ENCODE measurements at places on chromosomes 7 and 10.

DNA sequence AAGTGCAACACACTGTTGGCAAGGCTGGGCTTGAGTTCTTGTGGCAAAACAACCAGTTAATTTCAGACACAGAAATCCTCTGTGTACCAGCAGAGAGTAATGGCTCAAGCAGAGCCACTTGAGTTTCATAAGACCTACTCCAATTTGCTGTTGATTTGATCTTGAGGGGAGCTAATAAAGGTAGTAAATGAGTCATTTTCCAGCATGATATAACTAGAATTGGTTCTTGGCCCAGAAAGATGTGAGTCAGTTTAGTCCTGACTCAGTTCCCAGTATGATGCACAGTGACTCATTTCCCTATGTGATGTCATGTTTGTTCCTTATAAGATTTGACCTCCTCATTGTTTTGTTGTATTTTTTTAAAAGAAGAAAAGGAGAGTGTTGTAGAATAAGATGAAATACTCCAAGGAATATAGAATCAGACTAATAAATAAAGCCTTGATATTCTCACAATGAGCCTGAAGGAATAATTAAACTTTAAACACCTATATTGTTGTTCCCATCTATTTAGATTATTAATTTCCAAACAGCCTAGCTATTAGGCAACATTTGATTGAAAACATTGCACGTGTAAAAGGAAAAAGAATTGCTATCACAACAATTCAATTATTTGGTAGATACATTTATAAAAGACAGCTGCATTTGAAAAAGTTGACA is 186.2 kb downstream of the REEP3 start:
- DNase-seq: no peak

- no peak for DNase-seq
These were observed 68.1 kb downstream of the CNOT4 start for GRCh38 chr7:135441791-135442190.

- DNase-seq: no peak
These were observed 77.7 kb downstream of the ITGB8 start for GRCh38 chr7:20408467-20408826.

DNA sequence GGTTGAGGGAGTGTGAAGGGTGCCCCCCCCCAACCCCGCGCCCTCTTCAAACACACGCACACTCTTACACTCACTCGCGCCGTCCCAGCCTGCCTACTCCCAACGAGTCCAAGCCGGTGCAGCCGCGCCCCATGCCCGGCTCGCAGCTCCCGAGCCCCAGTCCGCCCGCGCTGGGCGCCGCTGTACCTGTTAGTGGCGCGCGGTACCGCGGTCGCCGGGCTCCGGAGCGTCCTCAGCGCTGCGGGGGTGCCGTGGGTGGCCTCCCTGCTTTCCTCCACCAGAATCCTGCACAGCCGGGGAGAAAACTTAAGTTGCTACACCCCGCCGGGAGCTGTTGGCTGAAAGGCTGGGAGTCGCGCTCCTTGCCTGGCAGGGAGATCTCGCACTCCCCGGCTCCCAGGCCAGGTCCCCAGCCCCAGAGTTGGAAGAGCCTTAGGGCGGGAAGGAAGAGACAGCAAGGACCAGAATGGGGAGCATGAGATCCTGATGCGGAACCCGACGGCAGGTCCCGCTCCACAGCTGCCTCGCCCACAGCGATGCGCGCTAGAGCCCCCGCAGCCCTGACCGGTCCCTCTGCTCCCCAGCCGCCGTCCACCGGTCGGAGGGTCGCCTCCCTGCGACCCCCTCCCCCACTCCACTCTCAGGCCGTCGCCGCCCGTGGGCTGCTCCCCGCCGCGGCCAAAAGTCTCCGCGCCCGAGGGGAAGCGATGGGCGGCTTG is 863 bp downstream of the ST8SIA6 start:
- DNase-seq: no peak

DNA sequence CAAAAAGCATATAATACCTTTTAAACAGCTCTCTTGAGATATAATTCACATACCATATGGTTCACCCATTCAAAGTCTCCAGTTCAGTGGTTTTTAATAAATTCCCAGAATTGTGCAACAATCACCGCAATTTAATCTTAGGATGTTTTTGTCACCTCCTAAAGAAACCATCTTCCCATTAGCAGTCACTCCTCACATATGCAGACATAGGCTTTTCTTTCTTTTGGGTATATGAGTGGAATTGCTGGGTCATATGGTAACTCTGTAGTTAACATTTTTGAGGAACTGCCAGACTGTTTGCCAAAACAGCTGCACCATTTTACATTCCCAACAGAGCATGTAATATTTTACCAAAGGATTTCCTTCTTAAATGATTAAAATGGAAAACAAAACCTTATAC is 57.0 kb downstream of the CC2D2B start:
- DNase-seq: no peak

DNA sequence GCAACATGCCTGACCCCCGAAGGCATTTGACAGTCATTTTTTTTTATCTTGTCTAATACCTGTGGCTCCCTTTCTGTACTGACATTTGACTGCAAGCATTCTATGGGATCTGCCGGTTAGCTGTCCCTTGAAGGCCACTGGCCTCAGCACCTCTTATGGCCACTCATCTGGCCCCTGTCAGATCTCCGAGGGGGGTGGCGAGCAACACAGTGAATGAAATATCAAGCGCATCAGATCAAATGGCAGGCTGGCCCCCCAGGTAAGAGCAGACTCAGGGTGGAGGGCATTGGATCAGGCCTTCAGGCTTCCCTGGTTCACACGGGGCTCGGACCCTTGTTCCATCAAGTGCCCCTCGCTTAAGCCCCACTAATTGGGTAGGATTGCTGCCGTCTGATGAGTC is 199.6 kb upstream of the MKI67 start:
- no peak for DNase-seq

GRCh38 chr7:15780271-15780670 is 93.8 kb upstream of the MEOX2 start:
- DNase-seq: no peak

DNA sequence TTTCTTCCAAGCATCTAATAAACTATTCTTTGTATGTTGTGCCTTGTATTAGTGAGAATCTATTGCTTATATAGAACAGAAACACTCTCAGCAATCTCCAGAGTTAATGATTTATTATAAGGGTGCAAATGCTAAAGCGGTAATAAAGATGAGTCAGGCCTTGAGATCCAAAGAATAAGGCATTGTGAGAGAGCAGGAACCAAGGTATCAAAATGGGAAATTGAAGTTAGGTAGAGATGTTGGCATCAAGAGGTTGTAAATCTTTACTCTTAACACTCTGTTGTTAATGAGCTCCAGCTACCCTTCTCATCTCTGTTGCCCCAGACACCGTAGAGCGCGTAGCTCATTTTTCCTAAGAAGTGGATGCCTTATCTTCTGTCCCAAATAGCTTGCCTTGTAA is 375.2 kb downstream of the ARL4A start:
- DNase-seq: no peak

DNA sequence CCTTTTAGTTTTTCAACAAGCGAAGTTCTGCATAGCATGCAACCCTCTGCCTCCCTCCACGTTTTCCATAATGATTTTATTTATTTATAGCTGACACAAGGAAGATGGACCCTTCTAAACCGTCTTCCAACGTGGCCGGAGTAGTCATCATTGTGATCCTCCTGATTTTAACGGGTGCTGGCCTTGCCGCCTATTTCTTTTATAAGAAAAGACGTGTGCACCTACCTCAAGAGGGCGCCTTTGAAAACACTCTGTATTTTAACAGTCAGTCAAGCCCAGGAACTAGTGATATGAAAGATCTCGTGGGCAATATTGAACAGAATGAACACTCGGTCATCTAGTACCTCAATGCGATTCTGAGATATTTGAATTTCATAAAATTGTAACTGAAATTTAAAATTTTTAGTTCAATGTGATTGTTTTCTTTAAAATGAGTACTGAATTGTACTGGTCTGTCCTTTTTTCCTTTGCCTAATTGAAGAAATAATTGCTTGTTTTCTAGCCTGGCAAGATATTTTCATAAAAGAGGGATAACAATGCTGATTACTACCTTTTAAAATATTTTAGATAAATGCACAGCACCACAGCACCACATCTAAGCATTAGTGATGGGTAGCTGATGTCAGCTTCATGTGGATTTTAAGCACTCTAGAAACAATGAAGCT is 41.5 kb upstream of the SLC39A12 start:
- no peak for DNase-seq

- no peak for DNase-seq
These were observed 108.1 kb upstream of the PCDH15 start for GRCh38 chr10:54909165-54909564.

- no peak for DNase-seq
These were observed 38.6 kb downstream of the NRP1 start for GRCh38 chr10:33295851-33296250.

DNA sequence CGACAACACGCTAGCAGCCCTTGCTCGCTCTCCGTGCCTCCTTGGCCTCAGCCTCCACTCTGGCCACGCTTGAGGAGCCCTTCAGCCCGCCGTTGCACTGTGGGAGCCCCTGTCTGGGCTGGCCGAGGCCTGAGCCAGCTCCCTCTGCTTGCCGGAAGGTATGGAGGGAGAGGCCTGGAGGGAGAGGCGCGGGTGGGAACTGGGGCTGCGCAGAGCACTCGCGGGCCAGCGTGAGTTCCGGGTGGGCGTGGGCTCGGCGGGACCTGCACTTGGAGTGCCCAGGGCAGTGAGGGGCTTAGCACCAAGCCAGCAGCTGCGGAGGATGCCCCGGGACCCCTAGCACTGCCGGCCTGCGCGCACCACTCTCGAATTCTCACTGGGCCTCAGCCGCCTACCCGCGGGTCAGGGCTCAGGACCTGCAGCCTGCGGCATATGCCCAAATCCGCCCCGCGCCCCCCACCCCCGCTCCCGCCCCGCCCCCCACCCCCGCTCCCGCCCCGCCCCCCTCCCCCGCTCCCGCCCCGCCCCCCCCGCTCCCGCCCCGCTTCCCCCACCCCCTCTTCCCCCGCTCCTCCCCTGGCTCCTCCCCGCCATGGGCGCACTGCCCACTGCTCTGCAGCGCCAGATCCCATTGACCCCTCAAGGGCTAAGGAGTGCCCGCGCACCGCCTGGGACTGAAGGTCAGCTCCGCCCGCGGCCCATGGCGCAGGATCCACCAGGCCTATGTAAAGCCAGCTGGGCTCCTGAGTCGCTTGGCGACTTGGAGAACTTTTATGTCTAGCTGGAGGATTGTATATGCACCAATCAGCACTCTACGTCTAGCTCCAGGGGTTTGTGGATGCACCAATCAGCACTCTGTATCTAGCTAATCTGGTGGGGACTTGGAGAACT is 15.9 kb upstream of the ACBD5 start:
- DNase-seq: no peak

- DNase-seq: no peak
These were observed 39.5 kb upstream of the FOXK1 start for GRCh38 chr7:4642468-4643203.

DNA sequence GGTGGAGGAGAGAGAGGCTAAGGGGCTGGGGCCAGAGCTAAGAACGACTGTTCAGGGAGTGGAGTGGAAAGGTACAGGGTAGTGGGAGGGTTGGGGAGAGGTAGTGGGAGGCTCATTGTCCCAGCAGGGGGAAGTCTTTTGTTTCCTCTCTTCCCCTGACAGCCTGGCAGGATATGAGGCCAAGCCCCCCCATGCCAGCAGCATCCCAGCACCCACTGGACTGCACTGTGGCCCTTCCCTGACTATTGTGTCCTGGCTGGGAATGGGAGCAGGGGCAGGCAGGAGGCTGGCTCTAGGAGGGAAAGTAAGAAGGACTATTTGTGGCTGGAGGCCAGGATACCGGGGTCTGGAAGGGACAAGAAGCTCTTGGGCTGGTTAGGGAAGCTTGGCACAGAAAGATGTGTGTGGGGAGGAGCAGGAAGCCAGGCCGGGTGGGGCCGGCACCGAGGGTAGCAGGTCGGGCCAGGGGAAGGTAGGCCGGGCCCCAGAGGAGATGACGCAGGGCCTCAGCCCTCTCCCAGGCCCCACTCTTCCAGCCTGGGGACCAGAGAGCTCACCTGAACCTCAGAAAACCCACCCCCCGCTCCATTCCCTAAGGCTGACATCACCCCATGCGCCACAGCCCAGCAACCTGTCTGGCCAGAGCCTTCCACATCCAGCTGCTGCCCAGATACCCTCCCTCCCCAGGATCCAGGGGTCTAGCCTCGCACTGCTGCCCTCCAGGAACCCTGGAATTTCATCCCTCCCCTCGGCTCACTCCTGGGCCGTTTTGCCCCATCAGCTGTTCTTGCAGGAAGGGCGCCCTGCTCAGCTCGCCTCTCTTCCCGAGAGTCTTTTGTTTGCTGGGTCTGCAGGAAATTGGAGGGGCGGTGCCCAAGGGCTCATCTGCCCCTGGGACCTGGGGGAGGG is 8.8 kb upstream of the EPHB4 start:
- DNase-seq: no peak

GRCh38 chr10:113557424-113557862 is 4.6 kb downstream of the HABP2 start:
- no peak for DNase-seq

- DNase-seq: no peak
These were observed 20.8 kb downstream of the LAT2 start for GRCh38 chr7:74230446-74231231.

- no peak for DNase-seq
These were observed 74.9 kb downstream of the VWC2 start for GRCh38 chr7:49848211-49848841.

- no peak for DNase-seq
These were observed 18.7 kb downstream of the KIFBP start for GRCh38 chr10:69007260-69007659.

DNA sequence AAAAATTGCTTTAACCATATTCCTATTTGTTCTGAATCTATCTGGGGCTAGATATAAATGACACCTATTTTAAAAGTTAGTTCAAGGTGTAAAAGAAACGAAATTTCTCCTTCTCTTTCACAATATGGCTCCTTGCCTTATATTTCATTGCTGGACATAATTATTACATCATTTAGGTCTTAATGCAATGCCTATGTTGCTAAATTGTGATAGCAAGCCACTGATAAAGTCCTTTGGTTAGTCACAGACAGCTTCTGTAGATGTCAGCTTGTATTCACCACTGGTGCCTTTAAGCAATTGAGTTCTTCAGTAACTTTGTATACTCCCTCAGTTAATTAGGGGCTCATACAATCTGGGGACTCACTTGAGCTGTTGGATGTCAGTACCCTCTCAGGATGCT is 1236.6 kb downstream of the GATA3 start:
- DNase-seq: no peak

DNA sequence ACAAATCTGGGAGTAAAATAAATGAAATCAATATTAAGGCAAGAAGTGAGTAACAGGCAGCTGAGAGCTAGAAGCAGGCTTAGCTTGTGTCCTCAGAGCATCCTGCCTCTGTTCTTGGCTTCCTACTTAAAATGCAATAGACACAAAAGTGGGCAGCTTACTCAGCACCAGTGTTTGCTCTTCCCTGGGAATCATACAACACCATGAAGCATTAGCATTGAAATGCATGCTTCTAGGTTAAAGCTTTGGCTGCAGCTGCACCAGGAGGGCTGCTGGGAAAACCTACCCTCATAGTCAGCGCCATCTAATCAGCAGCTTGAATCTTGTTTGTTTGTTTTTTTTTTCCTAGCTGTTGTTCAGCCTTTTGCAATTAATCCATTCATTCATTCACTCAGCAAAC is 104.2 kb upstream of the VWC2 start:
- DNase-seq: no peak

DNA sequence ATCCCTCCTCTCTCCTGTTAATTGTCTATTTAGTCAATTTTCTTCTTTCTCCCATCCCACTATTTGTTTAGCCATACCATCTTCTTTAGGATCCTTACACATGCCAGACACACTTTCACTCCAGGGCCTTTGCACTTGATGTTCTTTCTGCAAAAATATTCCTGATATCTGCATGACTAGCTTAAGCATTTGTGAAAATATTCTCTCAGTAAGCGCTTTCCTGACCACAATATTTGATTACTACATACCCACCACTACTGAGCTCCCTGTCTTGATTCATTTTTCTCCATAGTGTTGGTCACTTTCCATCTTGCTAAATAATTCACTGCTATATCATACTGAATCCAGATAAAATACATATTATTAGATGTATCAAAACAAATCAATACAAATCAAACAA is 75.1 kb downstream of the SEMA3D start:
- DNase-seq: no peak

Measured in NCI-H2081 treated with DMSO at 0.1 percent for 48 hours (cell line).